Heart right ventricle (tissue), 16 donors: ENCODE measurements at places on chromosomes 3 and 15. TPM values are rescaled to one million over a fixed set of nuclear protein-coding genes. Genes with fewer than 3 reads are reported as not detected.

GRCh38 chr15:34773917-34774316 lies 19.1 kb upstream of the GJD2 start:
- DNase-seq = no peak

DNA sequence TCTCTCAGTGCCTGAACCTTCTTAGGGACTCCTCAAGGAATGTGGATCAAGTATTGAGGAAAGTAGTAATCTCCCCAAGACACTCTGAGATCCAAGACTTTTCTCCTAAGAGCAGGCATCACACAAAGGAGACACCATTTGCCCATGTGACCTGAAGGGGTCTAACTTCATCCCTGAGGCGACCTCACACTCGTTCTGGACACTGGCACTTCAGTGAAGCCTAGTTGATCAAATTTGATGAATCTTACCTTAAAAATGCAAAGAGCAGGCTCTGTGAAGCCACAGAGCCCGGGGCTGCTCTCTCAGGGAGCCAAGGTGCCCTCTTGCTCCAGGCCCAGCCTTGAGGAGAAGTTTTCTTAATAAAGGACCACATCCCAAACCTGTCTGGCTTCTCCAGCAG lies 64.3 kb downstream of the SCN11A start:
- no peak for DNase-seq

GRCh38 chr3:16309558-16309957 lies 44.5 kb downstream of the OXNAD1 start:
- DNase-seq = no peak

- no peak for DNase-seq
Observed at GRCh38 chr15:55907797-55908196, 85.6 kb downstream of the NEDD4 start.

DNA sequence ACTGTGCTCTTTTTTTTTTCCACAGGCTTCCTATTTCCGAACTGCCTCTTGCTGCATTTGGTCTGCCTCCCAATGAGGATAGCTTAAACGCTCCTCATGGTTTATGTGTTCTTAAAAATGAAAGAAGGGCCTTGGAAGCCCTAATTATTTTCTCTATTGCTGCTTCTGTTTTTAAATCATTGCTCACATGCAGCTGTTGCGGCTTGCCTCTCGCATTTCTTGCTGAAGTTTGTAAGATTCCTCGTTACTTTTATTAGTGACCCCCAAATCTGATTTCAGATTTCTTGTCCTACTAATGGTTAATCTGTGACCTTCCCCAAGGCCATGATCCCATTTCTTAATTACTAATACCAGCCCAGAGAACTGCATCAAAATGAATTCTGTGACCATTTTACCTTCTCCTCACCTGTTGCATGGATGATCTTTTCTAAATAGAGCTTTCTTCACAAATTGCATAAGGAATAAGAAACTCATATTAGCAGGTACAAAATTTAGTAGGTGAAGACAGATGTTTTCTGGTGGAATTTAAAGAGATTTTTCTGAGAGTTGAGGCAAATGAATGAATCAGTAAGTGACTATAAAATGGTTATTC lies 1.8 kb downstream of the UBE2E1 start:
- no peak for DNase-seq

DNA sequence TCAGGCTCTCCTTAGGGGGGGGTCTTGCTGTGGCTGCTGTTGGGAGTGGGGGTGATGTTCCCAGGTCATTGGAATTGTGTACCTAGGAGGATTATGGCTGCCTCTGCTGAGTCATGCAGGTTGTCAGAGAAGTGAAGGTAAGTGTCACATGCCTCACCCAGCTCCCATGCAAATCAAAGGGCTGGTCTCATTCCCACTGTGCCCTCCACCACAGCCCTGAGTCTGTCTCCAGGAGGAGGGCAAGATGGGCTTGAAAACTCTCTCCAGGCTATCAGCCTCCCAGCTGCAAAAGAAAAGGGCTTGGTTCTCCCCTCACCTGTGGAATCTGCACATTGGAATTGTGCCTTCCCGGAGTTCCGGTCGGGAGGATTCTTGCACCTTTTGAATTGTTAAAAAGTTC lies 580.5 kb downstream of the NSUN3 start:
- DNase-seq = no peak

GRCh38 chr3:69775751-69776150 lies 36.5 kb downstream of the MITF start:
- DNase-seq = no peak

- DNase-seq = no peak
Observed at GRCh38 chr15:49423021-49423420, at the start of gene FGF7. TSS of gene FGF7 (plus strand) at chr15:49423242. CDS start at chr15:49424298, 1,056 bp downstream.

ACAP2 gene
- 13.3 TPM for total RNA-seq

KIF7 gene
- 3.9 TPM for total RNA-seq

CMTM8 gene
- total RNA-seq = 3.4 TPM

SPRED1 gene
- 7.4 TPM for total RNA-seq
